ENCODE measurements at places on chromosomes 3 and 15.

DNA sequence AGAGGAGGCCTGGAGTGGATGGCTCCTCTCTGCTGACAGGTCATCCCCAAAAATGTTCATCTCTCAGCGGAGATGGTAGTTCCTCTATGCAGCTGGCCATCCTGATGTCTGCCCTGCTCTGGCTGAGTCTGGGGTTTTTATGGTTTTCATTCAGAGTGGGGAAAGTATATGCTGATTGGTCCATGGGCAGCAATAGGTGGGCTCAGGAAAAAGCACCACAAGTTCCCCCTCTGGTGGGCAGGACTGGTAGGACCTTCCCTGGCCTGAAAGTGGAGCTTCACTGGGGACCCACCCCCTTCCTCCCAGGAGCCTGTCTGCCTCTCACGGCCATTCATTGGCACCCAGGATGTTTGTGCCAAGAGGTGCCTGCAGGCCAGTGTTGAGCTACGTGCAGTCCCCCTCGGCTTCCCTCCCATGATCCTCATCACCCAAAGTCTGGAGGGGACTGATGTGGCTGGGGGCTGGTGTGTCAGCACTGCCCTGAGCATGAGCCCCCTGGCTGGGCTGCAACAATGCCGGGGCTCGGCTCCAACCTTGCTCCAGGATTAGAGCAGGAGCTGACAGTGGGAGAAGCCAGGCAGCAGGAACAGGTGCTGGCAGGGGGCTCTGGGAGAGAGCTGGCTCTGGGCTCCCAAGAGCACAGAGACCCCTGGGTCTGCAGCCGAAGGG lies 13.1 kb upstream of the BLOC1S6 start:
- no peak for DNase-seq

DNA sequence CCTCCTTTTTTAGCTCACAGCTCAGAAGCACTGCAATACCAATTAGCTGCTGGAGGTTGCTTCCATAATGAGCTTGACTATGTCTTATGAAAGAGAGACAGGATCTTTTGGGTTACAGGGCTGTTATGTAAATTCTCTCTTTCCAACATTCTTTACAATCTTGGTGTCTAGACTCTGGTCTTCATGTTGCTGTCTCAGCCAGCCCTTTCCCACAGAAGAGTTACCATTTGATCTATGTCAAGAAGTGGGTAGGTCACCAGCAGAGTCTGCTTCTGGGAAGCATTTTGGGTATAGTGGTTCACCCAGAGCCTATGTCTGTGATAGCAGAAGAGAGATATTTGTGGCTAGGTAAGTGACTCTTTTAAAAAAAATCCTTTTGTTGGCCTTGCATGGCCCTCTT lies 234.5 kb downstream of the SATB1 start:
- DNase-seq: no peak

- no peak for DNase-seq
Observed at GRCh38 chr3:153145454-153145853, 16.6 kb upstream of the RAP2B start.

- no peak for DNase-seq
Observed at GRCh38 chr15:68348081-68348480, 70.5 kb downstream of the FEM1B start.

- DNase-seq: no peak
Observed at GRCh38 chr3:148604270-148605085, 93.2 kb upstream of the AGTR1 start.

DNA sequence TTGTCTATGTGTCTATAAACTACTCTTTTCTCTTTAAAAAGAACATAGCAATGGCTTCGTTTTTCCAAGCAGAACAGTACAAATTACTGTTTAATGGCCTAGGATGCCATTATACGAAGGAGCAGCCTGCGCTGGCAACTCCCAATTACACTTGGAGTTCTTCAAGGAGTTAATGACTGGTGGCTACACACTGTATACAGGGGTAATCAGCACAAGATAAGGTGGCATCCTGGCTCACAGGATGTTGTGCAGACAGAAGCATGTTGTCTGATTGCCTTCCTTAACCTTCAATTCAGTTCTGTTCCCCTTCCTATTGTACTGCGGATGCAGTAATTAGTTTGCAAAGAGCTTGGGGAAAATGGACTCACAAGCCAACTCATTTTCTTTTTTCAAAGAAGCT lies 250.7 kb upstream of the ROBO2 start:
- no peak for DNase-seq

- no peak for DNase-seq
Observed at GRCh38 chr15:70244978-70245542, 147.3 kb upstream of the TLE3 start.

- DNase-seq: no peak
Observed at GRCh38 chr3:12972043-12972442, 101.2 kb downstream of the IQSEC1 start.
